ENCODE measurements at places on chromosomes 5 and 9.

DNA sequence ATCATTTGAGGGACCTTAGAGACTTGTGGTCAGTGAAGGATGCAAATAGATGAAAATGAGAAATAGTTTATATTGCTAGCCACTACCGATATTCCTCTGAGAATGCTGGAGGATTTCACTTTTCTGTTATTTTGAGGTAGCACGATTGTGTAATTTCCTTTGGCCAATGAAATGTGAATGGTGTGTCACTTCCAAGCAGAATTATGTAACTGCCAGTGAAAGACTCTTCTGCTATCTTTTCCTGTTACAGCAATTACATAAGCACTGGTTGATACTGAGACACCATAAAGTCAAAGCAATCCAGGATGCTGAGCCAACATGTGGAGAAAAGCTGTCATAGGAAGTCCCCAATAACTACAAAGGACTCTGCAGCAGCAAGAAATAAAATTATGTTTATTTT lies 3.6 kb upstream of the PCDHA2 start:
- DNase-seq = no peak

DNA sequence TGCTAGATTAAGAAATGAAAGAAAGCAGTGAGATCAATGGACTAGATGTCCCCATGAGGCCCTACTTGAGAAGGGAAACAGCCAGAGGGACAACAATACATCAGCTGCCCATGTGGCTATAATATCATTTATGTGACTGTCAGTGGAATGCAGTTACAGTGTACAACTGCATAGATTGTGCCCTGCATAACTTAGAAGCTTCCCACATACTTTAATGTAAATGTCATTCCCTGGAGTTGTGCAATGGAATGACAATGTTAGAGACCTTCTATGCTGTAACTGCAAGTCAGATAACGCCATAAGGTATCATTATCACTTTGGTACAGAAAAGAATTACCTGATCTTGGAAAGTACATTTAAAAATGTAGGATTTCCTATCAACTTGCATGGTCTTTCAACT lies 67.4 kb downstream of the FBN2 start:
- DNase-seq = no peak

DNA sequence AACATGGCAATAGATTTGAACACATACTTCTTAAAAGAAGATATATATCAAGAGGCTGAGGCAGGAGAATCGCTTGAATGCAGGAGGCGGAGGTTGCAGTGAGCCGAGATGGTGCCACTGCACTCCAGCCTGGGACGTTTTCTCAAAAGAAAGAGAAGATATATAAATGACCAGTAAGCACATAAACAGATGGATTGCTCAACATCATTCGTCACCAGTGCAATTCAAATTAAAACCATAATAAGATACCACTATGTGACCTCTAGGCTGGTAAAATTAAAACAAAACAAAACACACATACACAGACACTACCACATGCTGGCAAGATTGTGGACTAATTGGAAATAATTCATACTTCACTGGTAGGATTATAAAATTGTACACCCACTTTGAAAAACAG lies 5.3 kb upstream of the TXN start:
- DNase-seq = no peak

DNA sequence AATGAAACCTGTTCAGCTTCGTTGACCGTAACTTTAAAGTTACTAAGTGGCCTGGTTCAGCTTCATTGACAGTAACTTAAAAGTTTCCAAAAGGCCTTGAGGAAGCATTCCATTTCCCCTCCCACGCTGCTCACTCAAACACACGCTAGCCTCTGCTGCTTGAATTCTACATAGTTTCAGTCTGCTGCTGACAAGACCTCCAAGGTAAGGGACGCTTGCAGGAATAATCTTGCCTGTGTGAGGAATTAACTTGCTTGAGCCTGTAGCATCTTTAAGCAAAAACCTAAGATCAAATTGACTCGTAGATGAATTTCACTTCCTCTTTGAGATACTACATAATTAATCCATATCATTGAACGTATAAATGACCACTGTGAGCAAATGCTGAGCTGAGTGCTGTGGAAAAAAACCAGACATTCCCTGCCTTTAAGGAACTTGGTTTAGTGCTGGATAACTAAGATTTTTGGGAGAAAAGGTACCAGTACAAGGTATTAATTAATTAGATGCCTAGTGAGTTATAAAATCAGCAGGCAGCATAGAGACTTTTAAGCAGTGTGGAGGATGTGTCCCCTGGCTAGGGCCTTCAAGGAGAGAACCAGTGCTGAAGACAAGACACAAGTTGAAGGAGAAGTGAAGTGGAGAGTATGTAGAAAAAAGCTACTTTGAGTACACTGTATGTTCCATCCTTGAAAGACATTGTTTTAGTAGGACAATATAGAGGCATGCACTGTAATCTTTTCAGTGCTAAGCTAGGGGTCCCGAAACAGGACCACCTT lies 39.2 kb downstream of the GRAMD2B start:
- DNase-seq = no peak

GRCh38 chr9:130444565-130445221 lies at the start of gene ASS1:
TSS of gene ASS1 (plus strand) at chr9:130444961. CDS start at chr9:130452229, 7,268 bp downstream.
- DNase-seq = peak; percentile 72
